ENCODE measurements at places on chromosomes 1 and 21.

DNA sequence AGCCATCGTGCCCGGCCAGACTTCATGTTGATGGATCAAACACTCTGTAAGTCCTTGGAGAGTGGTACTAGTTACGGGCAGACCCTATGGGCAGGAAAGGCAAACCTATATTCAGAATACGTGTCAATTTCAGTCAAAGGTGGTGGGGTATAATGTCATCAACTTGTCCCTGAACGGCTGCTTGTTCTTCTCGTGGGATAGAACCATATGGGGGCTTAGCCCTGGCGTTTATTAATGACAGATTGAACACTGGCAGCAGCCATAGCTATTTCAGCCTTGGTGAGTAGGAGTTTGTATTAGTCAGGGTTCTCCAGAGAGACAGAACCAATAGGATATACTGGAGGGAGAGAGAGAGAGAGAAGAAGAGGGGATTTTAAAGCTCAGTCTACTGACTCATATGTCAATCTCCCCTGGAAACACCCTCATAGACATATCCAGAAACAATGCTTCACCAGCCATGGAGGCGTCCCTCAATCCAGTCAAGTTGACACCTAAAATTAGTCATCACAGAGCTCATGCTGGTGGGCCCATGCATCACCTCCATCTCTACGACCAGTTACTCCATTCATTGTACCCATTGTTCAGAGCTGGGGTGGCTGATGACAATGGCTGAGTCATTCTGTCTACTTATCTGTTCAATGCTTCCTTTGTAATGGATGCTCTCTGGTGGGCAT, 16.1 kb upstream of the AQP10 start:
- no peak for DNase-seq

DNA sequence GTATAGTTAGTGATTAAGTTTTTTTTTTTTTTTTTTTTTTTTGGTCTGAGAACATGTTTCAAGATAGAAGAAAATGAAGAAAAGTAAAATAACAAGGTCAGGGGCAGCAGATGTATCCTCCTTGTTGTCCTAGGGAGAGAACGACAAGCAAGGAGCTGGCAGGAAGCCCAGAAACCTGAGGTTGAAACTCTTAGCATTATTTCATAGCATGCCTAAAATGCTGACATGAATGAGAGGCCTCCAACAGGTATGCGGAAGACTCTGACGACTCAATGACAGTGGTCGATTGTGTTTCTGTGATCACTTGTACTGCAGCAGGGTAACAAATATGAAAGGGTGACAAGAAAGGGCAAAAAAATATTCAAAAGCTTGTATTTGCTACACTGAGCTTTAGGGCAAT, 415.9 kb downstream of the PLA2G4A start:
- DNase-seq: no peak

- DNase-seq: no peak
These were observed 105.7 kb upstream of the PPP2R5A start for GRCh38 chr1:212179394-212180076.

DNA sequence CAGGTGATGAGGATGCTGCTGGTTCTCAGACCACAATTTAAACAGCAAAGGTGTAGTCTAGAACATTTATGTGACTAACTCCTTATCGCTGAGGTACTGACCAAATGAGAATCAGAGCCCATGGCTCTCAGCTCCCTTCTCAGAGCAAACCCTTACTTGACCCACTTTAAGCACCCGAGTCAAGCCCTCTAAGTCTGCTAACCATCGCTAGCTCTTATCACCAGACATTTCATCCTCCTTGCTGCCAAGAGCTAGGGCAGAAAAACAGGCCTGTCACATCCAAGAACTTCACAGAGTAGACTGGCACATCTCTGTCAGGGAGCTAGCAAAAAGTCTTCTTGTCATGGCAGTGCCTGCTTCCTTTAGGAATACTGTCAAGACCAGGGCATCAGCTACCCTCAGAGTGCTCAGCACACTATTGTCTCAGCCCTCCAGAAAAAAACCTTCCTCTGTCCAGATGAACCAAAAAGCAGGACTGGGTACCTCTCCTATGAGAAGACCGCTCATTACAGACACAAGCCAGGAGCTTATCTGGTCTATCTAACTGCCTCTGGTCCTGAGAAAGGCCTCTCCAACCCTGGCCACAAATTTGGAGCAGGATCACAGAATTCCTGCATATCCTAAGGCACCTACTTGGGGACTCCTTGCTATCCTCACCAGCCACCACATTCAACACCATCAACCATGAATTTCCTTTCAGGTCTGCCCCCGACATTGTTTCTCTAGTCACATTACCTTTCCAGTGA, 26.2 kb downstream of the ERI3 start:
- DNase-seq: no peak

DNA sequence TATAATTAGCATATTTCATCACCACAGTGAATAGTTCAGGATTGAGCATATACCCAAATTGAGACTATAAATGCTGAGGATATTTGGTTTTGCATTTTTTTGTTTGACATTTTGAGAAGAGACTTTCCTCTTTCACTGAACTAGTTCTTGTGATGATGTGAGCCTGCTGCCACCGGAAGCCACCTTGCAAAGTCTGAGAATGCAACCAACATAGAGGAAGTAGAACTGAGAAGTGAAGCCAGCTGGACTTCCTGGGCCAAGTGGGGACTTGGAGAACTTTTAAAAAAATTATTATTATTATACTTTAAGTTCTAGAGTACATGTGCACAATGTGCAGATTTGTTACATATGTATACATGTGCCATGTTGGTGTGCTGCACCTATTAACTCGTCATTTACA, 102.3 kb downstream of the RPE65 start:
- no peak for DNase-seq

DNA sequence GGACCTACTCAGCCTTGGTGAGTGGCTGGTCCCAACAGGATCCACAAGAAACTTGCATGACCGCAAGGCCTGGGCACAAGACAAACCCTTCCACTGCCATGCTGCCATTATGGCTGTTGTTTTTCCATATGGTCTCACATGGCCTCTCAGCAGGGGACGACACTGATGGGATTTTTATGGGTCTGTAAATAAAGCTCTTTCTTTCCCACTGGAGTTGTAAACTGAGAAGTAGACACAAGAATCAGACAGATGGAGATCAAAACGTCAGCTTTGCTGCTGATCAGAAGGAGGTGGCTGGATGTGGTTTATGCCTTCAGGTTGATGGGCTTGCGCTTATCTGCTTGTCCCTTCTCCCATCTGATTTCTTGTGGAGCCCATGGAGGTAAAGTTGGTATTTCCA, 138.1 kb upstream of the KCNJ6 start:
- DNase-seq: no peak

- DNase-seq: no peak
These were observed 170.0 kb upstream of the NR5A2 start for GRCh38 chr1:199857516-199857915.

DNA sequence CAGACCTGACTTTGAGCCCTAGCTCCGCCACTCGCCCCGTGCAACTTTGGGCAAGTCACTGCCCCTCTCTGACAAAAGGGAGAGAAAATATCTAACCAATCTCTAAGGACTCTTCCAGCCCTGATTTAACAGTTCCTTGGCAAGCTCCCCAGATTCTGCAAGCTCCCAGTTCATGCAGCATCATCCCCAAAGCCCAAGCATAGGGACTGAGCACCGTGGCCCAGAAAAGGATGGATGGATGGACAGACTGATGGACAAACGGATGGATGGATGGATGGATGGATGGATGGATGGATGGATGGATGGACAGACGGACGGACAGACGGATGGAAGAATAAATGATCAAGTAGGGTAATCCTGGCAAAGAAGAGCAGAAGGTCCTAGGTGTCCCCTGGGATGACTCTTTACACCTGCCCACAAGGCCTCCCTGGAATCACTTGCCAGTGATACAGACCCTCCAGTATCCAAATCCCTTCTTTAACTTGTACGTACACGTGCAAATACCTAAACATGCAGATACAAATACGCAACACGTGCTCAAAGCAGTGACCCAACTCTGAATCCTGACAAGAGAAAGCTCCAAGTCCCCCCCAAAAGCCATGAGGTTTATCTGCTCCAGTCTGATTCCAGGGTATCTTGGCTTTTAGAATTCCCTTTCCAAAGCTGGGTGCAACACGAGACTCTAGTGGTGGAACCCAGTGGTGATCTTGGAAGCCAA, 16.0 kb downstream of the IFFO2 start:
- no peak for DNase-seq

DNA sequence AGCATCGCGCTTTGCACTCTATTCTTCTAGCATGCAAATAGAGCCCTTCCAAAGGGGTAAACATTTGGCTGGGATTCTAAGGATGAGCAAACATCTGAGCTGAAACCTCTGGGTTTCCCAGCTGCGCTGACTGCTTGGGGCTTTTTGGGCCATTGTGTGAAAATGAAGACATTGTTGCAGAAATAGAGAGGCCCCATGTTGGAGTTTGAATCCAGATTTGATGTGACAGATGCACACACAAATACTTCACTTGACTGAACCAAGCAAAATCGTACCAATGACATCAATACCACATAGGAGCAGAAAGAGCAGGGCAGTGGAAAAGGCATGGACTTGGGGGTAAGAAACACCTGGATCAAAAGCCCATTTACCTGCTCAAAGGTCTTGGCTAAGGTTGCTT, 144.6 kb upstream of the HMGB4 start:
- no peak for DNase-seq

DNA sequence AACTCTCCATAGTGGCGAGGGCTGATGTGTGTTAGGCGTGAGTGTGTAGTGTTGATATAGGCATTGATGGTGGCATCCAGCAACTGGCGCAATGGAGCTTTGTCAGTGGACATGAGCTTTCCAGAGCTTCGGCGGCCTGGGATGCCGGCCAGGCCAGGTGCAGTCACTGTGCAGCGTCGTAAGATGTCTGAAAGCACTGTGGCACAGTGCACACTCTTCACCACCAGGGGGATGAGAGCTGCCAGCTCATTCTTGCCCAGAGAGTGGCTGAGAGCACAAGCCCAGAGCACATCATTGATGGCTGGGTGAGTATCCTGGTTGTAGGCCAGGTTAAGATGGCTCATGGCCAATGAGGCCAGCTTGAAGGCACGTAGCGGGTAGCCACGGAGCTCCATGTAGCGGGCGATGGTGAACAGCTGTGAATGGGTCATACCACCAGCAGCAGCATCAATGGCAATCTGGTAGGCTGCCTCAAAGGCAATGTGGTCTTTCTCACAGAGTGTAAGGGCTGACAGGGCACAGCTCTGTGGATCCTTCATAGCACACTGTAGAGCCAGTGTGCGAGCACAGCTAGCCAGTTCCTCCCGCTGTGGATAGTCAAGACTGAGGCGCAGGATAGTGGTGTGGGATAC, 6.7 kb downstream of the UROD start:
- DNase-seq: peak; percentile 50

DNA sequence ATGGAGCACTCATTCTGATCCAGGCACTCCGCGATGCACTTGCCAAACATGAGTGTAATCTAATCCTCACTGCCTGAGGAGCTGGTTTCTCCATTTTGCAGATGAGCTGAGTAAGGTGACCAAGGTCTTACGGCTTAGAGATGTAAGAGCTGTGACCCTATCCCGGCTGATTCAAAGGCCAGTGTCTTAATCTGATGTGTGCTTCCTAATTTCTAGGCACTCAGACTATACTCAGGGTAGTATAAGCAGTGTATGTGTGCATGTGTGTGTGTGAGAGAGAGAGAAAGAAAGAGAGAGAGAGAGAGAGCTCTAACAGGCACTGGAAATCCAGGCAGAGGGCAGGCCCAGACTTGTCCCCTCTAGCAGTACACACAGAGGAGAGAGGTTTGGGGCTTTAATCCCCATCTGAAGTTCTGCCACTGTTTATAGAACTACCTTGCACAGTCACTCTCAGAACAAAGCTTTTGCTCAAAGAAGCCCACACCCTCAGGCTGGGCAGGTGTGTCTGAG, 188.2 kb downstream of the ZBTB18 start:
- no peak for DNase-seq

DNA sequence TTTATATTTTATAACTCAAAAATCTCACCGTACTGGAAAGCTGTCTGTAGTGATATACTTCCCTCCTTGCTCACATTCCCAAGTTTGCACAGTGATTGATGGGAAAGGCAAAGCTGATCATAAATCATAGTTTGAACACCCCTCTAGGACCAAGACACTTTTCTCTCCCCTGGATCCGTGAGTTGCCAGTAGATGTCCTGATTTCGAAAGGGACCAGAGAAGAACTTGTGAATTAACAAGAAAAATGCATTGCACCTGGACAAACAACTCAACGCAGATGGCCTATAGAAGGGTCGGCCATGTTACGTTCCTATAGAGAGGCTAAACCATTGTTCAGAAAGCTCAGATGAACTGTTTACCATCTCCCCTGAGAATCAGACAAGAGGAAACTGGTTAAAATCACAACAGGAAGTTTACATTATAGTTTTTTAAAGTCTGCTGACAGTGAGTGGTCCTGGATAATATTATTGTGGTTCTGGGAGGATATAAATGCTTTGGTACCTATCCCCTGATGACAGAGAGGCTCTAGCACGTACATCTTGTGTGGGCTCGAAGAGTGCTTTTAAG, 124.0 kb upstream of the SLC45A1 start:
- DNase-seq: no peak

DNA sequence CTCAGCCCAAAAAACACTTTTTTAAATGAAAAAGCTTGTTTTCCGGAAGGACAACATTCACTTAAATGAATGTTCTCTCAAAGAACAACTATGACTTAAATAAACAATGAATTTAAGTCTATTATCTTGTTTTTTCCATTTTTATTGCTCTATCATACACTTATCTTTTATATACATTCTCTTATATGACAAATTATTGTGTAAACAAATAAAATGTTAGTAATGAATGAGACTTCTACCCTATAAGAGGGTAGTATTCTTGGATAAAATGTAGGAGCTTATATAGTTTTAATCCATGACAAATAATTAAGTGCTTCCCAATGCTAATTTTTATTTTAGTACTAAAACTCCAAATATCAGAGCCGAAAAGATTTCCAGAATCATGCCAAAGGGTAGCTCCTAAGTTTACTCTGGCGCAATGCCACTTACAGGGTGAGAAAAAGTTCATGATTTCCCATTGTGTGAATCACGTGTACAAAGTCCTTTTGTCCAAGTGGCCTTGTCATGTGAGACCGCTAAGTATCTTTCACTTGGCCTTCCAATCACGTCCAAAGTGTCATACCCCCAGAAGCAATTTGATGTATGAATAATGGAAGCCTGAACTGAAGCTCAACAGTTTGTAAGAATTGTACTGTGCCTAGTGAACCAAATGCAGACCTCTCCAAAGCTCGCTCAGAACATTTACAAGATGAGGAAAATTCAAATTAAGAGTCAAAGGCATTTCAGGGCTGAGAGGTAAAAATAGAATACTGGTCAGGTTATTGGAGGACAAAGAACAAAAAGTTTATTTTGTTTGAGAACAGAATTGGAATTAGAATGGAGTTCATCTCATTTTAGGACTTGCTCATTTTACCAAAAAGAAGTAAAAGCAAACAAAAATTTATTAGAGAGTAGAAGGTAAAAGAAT, 56.6 kb upstream of the C1orf21 start:
- DNase-seq: no peak

Data from stimulated activated CD4-positive, alpha-beta T cell treated with anti-CD3 and anti-CD28 coated beads, Interleukin-15, amount 100 ng/mL, for 1 hour (primary cell).